ENCODE measurements at places on chromosomes 11 and 22.

DNA sequence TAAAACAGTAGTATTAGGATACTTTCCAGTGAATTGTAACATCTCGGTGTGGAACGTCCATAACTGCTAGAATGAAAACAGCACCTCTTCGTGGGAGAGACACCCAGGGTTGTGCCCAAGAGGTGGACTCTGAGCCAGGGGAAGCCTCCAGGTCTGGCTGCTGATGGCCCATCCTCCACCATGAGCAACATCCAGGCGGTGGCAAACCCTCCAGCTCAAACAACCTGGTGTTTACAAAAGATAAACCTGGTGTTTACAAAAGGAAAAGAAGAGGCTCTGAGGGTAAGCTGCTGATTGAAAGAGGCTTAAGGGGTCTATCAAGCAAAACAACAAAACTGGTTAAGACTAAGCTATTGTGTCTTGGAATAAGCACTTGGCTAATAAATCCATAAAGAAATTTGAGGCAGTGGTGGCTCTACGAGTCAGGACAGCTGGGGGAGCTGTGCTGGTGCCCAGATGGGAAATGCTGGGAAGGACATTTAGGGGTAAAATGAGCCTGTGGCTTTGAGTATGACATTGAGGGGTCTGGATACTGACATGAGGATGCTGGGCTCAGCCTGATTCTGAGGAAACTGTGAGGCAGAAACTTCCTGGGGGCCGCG is 909.0 kb downstream of the BRD1 start:
- DNase-seq, result no peak

GRCh38 chr11:111731821-111732220 is 34.4 kb downstream of the PPP2R1B start:
- no peak for DNase-seq

DNA sequence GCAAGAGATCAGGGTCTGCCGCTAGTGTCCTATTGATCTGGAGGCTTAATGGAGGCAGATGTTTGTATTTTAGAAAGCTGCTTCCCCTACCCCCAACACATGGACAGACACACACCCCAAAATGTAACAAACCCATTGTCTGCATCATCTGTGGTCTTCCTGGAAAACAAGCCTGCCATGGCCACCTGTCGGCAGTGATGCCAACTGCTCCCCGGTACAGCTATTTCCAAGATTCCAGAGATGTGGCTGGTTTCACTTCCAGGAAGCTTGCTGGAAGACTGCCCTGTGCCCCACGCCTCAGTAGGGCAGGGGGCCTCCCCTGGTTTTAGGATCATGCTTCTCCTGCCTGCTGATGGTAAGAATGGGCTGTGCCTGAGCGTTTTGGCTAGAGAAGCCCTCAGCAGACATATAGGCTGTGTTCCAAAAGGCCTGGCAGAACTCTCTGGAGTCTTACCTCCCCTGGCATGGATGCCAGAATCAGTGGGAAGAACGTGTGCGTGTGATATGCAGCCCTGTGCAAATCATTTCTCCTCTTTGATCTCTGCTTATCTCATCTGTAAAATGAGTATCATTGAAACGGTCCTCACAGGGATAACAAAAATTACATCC is 108.6 kb downstream of the FBXO7 start:
- DNase-seq, result no peak

GRCh38 chr11:16111690-16112089 is 244.7 kb downstream of the SOX6 start:
- no peak for DNase-seq

DNA sequence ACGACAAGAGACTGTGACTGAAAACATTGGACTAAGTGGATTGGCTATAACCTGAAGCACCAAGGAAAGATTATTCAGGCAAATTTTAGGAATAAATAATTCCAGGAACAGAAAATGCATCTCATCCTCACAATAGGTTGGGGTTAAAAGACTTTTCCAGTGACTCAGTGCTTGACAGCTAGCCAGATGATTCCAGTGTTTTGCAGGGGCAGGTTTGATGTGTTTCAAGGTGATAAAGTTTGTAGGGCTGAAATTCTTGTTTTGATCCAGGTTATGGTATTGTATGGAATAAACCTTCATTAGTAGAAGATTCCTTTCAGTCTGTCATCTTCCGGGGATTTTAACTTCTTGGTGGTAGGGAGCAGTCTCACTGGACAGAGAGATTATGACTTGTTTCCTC is 2.3 kb downstream of the EXT2 start:
- no peak for DNase-seq

- no peak for DNase-seq
Measured at GRCh38 chr22:31340360-31340759, 5.8 kb downstream of the PATZ1 start.

GRCh38 chr11:35526370-35526792 is 965 bp upstream of the PAMR1 start:
- DNase-seq, result no peak

GRCh38 chr11:16367252-16367651 is 10.9 kb upstream of the SOX6 start:
- no peak for DNase-seq

DNA sequence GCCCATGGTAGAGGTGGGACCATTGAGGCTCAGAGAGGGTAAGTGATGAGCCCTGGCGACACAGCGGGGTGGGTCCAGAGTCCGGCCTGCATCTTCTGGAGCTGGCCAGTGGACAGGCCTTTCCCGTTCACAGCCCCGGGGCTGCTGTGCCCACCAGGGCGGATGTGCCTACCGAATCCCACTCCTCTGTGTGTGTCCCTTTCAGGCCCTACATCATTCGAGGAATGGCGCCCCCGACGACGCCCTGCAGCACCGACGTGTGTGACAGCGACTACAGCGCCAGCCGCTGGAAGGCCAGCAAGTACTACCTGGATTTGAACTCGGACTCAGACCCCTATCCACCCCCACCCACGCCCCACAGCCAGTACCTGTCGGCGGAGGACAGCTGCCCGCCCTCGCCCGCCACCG is 11.9 kb upstream of the PPP6R3 start:
- DNase-seq, result no peak

GRCh38 chr11:134576721-134577171 is 164.7 kb upstream of the B3GAT1 start:
- no peak for DNase-seq

DNA sequence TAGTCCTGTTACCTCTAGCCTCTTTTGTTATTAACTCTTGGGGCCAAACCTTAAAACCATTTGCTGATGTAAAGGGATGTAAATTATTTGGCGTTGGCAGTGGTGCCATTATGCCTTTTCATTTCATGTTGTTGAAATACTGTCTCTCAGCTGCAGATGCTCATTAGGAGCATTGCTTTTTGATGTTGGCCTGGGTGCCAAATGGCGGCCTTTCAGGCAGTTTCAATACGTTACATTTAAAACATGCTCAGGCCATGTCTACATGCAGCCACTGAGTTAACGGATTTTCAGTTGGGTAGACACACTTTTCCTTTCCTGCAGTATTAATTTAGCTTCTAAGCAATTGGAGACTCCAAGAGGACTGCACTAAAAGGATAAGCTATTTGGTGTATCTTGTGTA is 5.3 kb downstream of the NCAM1 start:
- no peak for DNase-seq

DNA sequence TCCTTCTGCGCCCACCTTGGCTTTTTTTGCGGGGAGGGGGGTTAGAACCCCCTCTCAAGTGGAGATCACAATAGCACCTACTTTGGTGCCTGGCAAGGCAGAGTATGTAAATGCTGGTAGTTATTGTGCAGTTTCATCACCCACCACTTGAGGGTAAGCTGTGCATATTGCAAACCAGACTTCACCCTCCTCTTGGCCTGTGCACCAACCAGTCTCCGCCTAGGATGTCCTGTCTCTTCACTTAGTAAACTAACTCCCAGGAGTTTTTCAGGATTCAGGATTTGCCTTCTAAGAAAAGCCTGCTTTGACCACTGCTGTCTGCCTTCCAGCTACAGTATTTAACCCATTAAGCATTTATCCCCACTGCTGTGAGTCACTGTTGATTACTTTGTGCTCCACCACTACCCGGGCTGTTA is 2.0 kb upstream of the UBXN1 start:
- peak; percentile 77 for DNase-seq

DNA sequence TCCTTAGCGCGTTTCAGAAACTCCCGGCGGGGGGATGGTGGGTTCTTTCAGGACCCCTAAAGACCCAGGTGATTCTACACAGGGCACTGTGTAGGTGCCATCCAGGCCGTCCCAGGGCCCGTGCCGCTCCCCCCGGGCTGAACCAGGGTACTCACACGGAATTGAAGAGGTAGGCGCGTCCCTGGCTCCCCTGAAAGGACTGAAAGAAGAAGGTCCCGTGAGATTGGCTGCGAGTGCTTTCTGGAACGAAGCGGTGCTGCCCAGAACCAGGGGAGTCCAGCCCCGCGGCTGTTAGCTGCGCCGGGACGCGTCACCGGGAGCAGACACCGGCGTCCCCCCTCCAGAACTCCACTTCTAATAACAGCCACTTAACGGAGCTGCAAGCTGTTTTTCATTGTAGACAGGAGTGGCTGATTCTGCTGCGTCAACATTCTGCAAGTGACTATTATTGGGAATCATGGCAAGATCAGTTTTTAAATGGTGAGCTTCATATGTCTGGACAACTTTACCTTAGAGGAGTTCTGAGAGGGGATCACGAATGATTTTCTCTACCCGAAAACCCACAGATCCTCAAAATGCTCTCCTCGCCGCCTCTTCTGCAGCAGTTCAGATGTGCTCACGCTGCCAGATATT is 31.8 kb downstream of the YPEL1 start:
- DNase-seq, result no peak

GRCh38 chr11:107804971-107805370 is 53.6 kb downstream of the SLC35F2 start:
- DNase-seq, result no peak

DNA sequence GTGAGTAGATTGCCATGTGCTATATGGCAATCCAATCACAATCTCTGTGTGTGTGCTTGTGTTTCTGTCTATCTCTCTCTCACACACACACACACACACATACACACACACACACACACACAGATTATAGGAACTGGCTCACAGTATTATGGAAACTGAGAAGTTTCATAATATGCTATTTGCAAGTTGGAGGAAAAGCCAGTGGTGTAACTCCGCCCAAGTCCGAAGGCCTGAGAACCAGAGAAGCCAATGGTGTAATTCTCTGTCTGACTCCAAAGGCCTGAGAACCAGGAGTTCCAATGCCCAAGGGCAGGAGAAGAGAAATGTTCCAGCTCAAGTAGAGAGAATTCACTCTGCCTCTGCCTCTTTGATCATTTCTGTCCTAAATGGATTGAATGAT is 37.2 kb downstream of the GLYATL2 start:
- DNase-seq, result no peak

- no peak for DNase-seq
Measured at GRCh38 chr11:65298655-65299179, 15.9 kb upstream of the CDC42EP2 start.

GRCh38 chr11:76978818-76979217 is 55.4 kb upstream of the B3GNT6 start:
- no peak for DNase-seq

- no peak for DNase-seq
Measured at GRCh38 chr11:108525161-108525560, 27.0 kb upstream of the POGLUT3 start.

DNA sequence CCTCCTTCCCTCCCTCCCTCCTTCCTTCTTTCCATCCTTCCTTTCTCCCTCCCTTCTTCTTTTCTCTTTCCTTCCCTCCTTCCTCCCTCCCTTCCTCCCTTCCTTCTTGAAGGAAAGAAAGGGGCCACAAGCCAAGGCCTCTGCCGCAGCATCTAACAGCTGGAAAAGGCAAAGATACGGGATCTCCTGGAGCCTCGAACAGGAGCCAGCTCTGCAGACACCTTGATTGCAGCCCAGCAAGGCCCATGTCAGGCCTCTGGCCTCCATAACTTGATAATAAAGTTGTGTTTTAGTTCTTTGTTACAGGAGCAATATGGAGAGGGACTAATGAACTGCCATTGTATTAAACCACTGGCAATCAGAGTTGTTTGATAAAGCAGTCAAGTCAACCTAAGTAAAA is 348.9 kb upstream of the B3GAT1 start:
- DNase-seq, result no peak

GRCh38 chr11:35360055-35360530 is 59.3 kb downstream of the SLC1A2 start:
- DNase-seq, result no peak

- DNase-seq, result peak; percentile 96
Measured at GRCh38 chr22:31753634-31754501, at the start of gene DEPDC5. TSS of gene DEPDC5 (plus strand) at chr22:31754019. CDS start at chr22:31754922, 903 bp downstream.

DNA sequence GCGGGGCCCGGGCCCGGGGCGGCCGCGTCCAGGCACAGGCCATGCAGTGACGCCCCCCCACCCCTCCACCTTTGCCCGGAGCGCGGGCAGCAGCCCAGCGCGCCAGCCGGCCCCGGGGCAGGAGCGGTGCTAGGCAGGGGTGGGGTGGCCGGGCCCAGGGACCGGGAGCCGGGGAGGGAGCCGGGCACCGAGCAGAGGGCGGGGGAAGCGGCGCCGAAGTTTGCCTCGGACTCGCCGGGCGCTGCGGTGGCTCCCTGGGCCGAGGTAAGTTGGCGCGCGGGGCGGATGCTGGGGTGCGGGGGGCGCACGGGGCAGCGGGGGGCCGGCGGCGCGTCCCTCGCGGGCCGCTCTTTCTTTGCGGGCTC is 332 bp downstream of the TEAD1 start:
- peak; percentile 36 for DNase-seq

- no peak for DNase-seq
Measured at GRCh38 chr22:36884349-36885158, 23.7 kb downstream of the NCF4 start.

- peak; percentile 19 for DNase-seq
Measured at GRCh38 chr22:40819599-40820140, 524 bp upstream of the SLC25A17 start.

DNA sequence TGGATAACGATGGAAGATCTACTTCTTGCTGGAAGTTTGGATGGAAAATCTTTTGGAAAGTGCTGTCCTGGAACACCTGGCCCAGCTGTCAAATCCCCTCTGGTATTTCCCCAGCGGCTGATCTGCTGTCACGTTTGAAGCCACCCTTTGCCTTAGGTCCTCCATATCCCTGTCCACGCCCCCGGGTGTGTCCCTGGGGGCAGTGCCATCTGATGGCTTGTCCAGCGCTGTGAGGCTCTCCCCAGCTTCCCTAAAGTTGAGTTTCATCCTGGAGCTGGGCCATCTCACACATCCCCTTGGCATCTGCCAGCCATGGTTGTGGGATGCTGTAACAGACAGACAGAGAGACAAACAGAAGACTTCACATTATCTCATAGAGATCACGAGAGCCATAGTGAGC is 3.1 kb upstream of the IGLL1 start:
- DNase-seq, result no peak

DNA sequence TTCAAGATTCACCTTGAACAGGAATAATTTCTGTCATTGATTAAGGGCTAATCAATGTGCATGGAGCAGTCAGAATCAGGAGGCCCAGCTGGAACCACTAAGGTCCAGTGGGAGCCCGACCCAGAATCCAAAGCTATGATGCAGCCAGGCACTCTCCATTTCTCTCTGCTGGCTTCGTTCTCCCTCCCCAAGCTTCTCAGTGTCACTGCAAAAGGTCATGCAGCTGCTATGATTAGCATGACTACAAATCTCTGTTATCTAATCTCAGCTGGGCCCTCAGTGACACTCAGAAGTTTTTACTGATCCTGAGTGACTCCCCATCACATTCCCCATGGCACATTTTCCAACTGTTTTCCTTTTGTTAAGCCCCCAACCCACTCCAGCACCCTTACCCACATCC is 31.1 kb upstream of the PRSS23 start:
- DNase-seq, result no peak

All from MM.1S (cell line).